ENCODE measurements at places on chromosomes 7 and 10. TPM values are rescaled to one million over a fixed set of nuclear protein-coding genes. Genes with fewer than 3 reads are reported as not detected.

CHST3 gene
- total RNA-seq = 0.03 TPM

- no peak for DNase-seq
These were observed 91.7 kb downstream of the SLC39A12 start for GRCh38 chr10:18043148-18044006.

GRCh38 chr10:68096913-68097516 is 12.3 kb upstream of the MYPN start:
- no peak for DNase-seq

- no peak for DNase-seq
These were observed 398.9 kb downstream of the ADRA2A start for GRCh38 chr10:111475720-111476119.

AKR1C8 gene
- total RNA-seq = 1.5 TPM

ZWINT gene
- total RNA-seq = 78.2 TPM

PTPRN2 gene
- total RNA-seq = 4.8 TPM

DNA sequence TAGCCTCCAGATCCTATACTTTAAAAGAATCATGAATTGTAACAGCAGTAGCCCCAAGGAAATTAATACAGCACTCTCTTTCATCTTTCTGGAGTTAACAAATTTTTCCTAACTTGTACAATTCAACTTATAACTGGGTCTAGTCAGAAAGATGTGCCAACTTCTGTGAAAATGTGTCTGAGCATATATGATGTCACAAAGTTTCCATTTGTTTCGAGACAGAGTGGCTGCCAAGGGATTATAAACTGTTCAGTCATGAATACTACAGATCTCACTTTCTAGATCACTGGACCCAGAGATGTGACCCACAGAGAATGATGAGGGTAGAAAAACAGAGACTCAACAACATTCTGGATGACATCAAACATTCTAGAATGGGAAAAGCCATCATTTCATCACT is 249.2 kb upstream of the PHF14 start:
- no peak for DNase-seq

- DNase-seq = no peak
These were observed 138.7 kb downstream of the NRP1 start for GRCh38 chr10:33195608-33196376.

DNA sequence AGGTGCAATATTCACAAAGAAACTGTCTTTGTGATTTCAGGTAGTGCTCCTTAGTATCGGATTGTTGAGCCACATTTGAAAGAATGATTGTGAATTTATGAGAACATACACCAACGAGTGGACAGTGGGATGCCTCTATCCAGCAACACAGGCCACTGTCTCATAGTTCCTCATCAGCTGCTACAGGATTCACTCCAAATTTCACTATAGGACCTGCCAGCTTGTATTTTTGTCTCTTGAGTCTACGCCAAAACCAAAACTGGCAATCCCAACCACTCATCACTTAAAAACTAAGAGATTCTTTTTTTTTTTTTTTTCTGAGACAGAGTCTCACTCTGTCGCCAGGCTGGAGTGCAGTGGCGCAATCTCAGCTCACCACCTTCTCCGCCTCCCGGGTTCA is 964.5 kb downstream of the CNTNAP2 start:
- no peak for DNase-seq

GRCh38 chr7:20798081-20798693 is 11.5 kb upstream of the SP8 start:
- peak; percentile 32 for DNase-seq

IL6 gene
- 0.53 TPM for total RNA-seq

LRRC4 gene
- not detected for total RNA-seq

RAPGEF5 gene
- total RNA-seq = 0.43 TPM

- no peak for DNase-seq
These were observed 47.0 kb upstream of the ZNF107 start for GRCh38 chr7:64618785-64619456.

TMEM196 gene
- not detected for total RNA-seq

- DNase-seq = no peak
These were observed 113.0 kb downstream of the CCDC3 start for GRCh38 chr10:12888470-12888869.

UTF1 gene
- not detected for total RNA-seq

DNA sequence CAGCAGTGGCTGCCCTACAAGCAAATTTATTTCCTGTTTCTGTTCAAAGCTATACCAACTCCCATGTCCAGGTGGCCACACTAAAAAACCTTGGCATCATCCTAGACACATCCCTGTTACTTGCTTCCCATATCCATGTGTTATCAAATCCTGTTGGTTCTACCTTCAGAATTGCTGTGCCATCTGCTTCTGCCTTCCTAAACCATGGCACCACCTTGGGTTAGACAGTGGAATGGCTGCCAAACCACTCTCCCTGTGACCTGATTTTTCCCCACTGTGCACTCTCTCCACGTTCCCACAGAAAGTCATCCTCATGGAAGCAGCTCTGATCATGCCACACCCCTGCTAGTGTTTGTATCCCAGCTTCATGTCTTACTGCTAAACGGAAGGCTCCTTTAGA is 697.6 kb upstream of the GALNT17 start:
- DNase-seq = no peak

- no peak for DNase-seq
These were observed 657.3 kb upstream of the COBL start for GRCh38 chr7:51973939-51974338.

- DNase-seq = no peak
These were observed 20.4 kb upstream of the FIGNL1 start for GRCh38 chr7:50470250-50471163.

- DNase-seq = no peak
These were observed 102.5 kb downstream of the PCLO start for GRCh38 chr7:83060218-83060617.

DNA sequence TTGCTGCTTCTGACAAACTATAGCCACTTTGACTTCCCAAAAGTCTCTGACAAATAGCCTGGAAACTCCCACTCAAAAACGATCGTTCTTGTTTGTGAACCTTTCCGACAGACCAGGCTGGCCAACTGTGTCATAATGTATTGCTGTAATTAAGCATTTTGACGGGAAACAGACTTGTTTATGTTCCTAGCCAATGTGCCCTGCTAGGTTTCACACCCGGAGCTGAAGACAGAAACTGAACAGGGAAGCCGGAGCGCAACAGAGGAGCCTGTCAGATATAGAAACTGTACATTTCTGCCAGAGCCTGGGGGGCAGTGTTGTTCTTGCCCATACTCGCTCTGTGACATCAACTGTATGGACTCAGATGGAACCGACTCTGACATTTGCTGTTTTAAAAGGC is 55.3 kb upstream of the C7orf33 start:
- DNase-seq = peak; percentile 28

- DNase-seq = no peak
These were observed 38.4 kb downstream of the DNAJB12 start for GRCh38 chr10:72316386-72316700.

DNA sequence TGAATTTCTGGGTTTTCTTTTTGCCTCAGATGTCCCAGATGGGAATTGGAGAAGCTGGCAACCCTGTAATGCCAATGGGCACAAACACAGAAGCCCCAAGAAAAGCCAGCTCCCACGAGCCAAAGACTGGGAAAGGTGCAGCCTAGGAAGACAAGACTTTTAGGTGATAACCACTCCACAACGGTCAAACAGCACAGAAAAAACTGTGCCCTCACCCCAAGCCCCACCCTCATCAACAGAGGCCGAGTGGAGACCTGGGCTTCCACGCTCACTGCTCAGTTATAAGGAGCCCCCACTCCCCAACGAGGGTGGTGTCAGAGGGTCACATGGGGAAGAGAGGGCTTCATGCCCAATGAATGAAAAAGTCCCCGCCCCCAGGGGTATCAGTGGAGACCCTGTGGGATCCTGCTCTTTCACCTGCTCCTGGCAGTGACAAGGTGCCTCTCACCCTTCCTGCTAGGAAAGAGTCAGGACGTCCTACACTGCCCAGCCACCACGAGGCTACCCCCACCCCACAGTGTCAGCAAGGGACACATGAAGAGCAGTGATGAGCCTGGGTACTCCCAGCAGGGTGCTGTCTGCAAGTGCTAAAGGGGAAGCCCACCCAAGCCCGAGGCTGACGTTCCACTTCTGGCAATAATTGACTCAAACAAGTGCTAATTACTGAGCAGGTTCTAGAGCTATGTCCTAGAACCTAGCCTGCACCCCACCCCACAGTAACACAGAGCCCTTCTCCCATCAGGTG is 8.3 kb downstream of the TMEM273 start:
- DNase-seq = no peak

KMT2E gene
- total RNA-seq = 122 TPM

DNA sequence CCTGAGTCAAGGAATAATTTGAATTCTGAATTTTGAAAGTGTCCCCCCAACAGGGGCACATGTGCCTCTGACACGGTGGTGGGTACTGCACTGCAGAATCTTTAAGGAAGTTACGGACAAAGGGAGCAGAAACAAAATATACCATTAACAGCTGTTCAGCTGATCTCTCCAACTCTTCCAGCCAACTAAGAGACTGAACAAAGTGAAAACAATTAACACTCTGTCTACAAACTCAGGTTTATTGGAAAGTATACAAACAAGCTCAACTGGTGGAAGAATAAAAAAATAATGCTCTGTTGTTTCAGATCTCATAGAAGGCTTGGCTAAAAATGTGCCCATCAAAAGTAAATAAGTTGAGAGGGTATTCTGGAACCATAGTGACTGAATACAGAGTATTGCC is 34.4 kb downstream of the ASB4 start:
- no peak for DNase-seq

ARHGAP22 gene
- not detected for total RNA-seq

GRCh38 chr7:7183838-7184463 is 1.6 kb downstream of the C1GALT1 start:
- DNase-seq = no peak

SLC13A4 gene
- total RNA-seq = not detected

AMZ1 gene
- total RNA-seq = 0.78 TPM

MYL10 gene
- not detected for total RNA-seq

Data from activated CD4-positive, alpha-beta memory T cell treated with anti-CD3 and anti-CD28 coated beads, Interleukin-2, amount 10 ng/mL, durations not matched to agents 7 days and 5 days (primary cell).